ENCODE measurements at places on chromosomes 2 and 18. TPM values are rescaled to one million over a fixed set of nuclear protein-coding genes. Genes with fewer than 3 reads are reported as not detected.

DNA sequence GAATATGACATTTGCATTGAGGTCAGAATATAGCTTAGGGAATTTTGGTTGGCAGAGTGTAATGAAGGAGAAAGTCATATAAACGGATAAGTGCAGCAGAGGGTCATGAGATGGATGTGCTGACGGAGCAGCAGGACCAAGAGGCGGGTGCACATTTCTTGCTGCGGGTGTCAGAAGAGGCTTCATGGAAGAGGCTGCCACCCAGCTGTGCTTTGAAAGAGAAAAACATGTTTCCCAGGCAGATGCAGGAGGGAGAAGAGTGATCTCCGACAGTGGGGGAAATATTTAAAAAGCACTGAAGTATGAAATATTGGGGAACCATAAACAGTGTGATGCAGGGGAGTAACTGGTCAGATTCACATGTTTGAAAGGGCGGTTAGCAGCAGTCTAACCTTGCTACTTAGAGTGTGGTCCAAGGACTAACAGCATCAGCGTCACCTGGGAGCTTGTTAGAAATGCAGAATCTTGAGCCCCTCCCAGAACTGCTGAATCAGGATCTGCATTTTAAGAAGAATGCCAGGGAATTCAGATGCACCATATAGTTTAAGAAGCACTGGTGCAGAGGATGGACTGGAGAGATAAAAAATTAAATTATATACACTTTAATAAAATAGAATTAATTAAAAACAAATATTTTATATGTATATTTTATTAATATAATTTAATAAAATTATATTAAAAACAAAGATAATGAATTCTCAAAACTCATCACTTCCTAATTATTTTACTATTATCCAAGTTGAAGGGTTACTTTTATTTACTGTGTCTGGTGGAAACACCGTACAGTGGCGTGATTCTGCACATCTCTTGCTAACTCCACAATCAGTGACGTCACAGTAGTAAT, 36.1 kb upstream of the SCYGR1 start:
- no peak for DNase-seq

ERMN gene
- total RNA-seq, result not detected

NMUR1 gene
- total RNA-seq, result 0.22 TPM

- no peak for DNase-seq
These were observed 396.4 kb upstream of the TNP1 start for GRCh38 chr2:217256251-217256650.

HAAO gene
- total RNA-seq, result 2.3 TPM

DNA sequence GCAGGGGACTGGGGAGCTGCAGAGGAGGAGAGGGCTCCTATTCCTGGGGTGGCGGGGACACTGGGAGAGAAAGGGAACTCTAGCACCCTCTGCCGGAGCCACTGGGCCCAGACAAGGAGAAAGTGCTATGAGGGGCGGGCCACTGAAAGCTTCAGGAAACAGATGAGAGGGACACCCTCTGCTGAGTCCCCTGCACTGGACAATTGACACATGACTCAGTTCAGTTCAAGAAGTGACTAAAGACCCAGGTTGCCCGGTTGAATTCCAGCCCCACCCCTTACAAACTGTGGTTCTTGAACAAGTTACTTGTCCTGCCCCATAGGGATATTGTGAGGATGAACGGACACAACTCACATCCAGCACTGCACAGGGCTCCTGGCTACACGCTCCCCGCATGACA, 5.0 kb downstream of the RUFY4 start:
- DNase-seq, result peak; percentile 52

Measured in Right ventricle myocardium superior (tissue), 1 donor.